Epithelial cell of proximal tubule (primary cell): ENCODE measurements at places on chromosomes 7 and 10. TPM values are rescaled to one million over a fixed set of nuclear protein-coding genes. Genes with fewer than 3 reads are reported as not detected.

DNA sequence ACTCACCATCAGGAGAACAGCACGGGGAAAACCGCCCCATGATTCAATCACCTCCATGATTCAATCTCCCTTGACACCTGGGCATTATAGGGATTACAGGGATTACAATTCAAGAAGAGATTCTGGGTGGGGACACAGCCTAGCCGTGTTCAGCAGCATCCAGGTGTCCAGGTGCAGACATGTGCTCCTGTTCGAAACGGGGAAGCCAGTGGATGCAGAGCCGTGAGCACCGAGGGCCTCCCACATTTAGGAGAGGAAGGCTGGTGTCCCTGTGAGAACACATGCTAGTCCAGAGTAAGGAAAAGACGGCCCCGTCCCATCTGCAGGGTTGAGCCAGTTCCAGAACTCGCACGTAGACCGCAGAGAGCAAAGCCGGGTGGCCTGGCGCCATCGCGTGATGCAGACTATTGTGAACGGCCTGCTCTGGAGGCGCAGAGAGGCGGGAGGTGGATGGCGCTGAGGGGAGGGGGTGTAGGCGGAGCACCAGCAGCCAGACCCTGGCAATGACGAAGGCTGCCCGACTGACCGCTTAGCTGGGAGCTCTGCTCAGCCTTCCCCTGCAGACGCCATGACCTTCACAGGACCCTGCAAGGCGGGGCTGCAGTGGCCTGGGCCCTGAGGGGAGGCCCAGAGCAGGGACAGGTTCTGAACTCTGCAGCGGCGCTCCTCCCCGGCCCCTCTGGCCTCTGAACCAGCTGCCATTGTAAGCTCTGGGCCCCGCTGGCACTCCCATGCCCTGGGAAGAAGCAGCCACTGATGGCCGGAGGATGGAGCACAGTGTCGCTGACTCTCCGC lies 141.6 kb upstream of the TCERG1L start:
- DNase-seq, result no peak

DNA sequence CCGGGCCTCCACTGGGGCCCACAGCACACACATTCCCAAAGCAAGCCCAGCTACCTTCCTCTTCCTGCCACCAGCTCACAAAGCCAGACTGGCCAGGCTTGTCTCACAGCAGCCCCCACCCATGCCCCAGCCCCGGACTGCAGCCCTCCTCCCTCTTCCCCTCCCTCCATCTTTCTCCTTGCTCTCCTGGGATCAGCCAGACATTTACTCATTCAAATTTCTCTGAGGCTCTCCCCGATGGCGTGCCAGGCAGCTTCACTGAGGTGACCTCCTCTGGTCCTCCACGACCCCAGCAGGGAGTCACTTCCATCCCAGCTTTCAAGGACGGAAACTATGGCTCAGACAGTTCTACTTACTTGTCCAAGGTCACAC lies 187.5 kb downstream of the GRID1 start:
- DNase-seq, result no peak

DNA sequence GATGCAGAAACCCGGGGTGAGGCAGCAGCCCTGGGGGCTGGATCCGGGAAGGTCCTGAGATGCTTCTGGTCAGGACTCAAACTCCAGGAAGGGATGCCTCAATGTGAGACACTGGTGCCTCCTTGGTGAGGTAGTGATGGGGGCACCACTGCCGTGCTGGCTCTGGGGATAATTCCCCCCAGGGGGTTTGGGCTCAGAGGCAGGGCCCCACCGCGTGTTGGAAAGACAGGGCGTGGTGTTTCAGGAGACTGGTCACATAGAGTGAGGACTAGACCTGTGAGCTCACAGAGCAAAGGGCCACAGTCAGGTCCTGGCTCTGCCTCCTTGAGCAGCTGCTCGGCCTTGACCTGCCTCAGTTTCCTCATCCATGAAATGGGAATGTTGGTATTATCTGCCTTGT lies 361.9 kb downstream of the GLRX3 start:
- no peak for DNase-seq

DNA sequence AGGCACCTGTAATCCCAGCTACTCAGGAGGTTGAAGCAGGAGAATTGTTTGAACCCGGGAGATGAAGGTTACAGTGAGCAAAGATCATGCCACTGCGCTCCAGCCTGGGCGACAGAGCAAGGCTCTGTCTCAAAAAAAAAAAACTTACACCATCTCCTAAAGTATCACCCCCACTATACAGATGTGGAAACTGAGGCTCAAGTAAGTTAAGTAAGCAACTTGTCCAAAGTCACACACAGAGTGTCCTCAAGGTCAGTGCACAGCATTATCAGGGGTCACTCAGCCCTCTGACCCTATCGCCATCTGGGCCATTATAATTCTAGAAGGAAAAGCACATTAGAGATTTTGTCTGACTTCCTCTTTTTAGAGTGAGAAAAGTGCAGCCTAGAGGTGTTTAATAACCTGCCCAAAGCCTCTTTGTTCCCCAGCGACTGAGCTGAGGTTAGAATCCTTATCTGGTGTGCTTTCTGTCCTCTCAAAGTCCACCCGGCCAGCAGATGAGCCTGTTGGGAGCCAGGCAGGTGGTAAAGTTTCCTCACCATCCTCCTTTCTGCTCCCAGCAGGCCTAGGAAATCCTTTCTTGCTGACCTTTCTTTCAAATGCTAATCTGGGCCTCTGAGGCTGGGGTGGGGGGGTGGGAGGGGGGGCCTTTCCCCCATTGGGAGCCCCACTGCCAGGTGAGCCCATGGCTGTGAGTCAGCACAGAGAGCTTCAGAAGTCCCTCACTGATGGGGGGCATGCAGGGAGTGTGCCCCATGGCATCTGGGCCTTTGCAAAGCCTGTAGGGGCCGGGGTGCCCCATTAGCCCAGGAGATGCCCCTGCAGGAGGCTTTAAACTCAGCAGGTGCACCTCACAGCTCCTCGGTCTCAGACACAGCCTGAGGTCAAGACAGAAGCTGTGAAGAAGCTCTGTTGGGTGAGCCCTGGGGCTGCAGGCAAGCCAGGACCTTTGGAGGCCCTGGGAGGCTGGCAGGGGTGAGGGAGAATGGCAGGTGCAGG lies 12.0 kb upstream of the KCNMA1 start:
- DNase-seq, result no peak

- DNase-seq, result no peak
Measured at GRCh38 chr7:100099452-100099851, 1.7 kb downstream of the MCM7 start.

DNA sequence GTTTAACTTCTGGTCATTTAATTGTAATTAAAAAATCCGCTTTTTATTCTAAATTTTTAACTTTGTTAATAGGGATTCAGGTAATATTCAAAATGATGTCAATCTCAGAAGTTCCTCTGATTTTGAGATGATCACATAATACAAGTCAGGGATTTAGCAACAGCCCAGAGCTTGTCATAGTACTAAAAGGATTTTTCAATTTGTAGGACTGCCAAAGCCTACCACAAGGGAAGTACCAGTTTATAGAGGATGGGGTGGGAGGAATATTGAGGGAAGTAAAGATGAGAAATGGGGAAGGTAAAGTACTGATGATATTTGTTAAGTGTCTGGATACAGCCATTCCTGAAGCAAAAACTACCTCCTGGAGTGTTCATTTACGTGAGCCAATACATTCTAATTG lies 278.2 kb upstream of the TEX47 start:
- no peak for DNase-seq

DNA sequence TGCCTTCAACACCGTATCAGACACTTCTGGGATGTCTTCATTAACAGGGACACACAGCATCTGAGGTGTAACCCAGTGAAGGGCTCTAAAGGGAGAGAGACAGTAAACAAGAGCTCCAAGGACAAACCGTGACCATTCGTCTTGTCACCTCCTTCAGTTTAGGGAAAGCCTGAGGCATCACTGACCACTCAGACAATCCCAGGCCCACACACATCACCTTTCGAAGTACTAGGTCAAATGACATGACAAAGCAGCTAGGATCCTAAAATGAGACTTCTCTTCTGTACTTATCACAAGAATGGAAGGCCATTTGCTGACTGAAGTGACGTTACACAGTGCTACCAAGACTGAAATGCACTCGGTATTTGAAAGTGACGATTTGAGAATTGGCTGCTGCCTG lies 200.7 kb upstream of the KCTD7 start:
- DNase-seq, result no peak

DNA sequence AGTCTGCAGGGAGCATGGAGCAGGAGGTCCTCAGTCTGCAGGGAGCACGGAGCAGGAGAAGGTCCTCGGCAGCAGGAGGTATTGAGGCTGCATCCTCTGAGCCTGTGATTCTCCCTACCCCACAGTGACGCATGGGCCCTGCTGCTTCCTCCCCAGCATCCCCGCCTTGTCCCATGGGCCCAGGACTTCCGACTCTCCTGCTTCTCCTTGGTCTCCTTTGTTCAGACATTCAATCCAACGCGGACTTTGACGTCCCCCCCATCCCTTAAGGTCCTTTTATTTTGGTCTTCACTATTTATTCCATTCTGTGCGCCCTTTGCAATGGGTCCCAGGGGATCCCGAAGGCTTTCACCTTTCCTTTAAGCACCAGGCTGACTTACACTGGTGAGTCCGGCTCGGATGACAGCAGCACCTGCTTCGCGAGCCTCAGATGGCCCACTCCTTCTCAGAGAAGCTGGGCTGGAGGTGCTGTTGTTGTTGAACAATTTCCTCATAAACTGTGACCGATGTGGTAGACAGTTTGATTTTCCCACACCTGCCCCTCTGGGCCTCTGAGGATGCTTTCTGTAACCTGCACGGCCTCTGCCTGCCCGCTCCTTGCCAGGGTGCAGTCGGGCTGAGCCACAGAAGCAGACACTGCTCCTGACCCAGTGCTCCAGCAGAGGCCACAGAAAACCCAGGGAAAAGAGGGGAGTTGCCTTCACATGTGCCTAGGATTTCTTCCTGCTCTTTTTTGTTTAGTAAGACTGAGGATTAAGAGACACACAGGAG lies 407.2 kb upstream of the SHH start:
- no peak for DNase-seq

GRCh38 chr10:130421909-130422308 lies 285.7 kb downstream of the GLRX3 start:
- no peak for DNase-seq

DNA sequence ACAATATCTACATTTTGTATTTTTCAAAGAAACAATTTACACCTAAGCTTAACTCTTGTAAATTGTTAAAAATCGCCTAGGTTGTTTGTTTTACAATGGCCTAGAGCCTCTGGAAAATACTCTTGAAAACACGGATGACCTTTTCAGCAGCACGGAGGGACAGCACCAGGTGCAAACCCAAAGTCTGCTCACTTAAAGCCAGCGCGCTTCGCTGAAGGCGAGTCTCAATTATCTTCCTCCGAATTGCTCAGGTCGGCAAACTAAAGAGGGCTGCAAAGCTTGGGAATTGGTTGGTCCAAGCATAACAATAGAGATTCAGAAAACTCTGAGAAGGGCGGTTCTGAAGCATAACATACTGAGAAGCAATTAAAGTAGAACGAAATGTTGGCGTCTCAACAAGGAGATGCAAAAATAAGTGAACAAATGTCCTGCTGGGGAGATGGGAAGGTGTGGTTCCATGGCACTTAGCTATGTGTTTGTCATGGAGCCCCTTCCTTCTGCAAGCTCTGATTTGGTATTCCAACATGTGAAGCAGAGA lies 139.9 kb upstream of the PITRM1 start:
- DNase-seq, result no peak

DNA sequence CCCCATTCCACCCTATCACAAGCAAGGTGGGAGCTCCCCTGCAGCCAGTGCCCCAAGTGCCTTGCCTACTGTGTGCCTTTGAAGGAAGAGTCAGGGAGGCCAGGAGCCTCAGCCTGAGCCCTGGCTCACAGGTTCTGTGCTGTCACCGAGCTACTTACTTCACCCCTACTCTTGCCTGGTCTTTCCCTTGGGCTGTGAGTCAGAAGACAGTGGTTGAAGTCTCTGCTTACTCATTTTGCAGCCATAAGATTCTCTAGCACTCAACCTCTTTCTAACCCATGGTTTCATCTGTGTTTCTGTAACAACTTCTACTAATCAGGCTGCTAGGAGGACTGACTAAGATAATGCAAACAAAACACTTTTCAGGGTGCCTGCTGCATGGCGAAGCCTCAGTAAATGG lies 114.5 kb downstream of the PLCE1 start:
- DNase-seq, result no peak

GRCh38 chr7:123901101-123901500 lies 23.9 kb upstream of the SPAM1 start:
- no peak for DNase-seq

- DNase-seq, result peak; percentile 47
Measured at GRCh38 chr7:47227762-47228177, 354.1 kb downstream of the TNS3 start.

DNA sequence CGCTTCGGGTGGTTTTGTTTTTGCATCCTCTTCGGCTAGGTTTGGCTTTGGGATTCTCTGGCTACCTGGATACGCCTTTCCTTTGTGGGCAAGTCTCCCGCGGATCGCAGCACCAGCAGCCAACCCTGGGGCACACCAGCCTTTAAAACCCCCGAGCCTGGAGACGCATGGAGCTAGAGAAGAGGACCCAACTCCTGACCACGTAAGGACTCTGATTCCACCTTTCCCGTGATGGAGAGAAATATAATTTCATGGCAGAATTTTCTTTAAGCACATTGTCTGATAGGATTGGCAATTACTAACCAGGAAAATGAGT lies 535.4 kb upstream of the GALNT17 start:
- DNase-seq, result no peak

DNA sequence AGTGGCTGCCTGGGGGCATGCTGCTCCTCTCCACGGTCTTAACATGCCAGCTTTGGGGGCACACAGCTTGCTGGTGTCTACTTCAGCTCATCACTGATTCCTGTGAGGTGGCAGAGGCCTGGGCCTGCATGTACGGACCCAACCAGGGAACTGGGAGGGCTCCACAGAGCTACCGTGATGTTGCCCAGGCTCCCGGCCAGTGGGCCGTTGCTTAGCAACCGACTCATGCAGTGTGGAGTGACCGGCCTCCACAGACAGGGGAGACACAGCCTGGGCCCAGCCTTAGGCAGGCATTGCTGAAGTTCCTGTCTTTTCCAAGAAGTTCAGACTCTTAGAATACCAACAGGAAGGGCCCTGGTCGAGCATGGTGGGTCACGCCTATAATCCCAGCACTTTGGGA lies 25.8 kb upstream of the SH2B2 start:
- no peak for DNase-seq

GRCh38 chr10:34555653-34556052 lies 259.4 kb downstream of the PARD3 start:
- DNase-seq, result no peak

- DNase-seq, result peak; percentile 76
Measured at GRCh38 chr7:27346531-27347275, 104.1 kb downstream of the EVX1 start.

DNA sequence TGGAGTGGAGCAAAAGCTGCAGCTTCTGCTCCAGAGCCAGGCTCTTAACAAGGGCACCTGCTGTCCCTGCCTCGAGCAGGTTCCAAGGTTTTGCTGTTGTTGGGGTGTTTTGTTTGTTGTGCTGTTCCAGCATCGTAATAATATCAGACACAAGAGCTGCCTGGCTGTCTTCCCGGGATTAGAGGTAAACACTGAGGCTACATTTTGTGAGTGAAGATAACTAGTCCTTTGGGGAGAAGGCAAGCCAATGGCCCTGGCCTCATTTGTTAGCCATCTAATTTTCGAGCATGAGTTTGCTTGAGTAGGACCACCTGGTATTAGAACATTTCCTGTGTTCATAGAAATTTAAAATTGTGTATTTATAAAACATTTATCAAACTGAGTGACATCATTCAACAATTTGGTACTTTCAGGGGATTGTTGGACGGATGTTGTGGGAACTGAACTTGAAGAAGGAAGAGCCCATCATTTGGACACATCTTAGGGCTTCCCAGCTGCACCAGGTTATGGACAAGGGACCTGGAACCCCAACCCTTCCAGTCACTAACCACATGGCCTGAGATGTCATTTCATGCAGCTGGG lies 555.0 kb downstream of the TNS3 start:
- DNase-seq, result no peak

GRCh38 chr7:46844486-46844885 lies 737.4 kb downstream of the TNS3 start:
- no peak for DNase-seq

The MBL2 gene
- total RNA-seq, result not detected in 2 replicates

The PHYHIPL gene
- 0.23 TPM in 1 of 2 replicates, not detected in the other for total RNA-seq

The CALHM1 gene
- not detected in 2 replicates for total RNA-seq
